HTR-8/SVneo (cell line): ENCODE measurements at places on chromosomes 6 and 20.
A peak's percentile ranks its signal among the peaks of the same experiment; 100 is the strongest.

DNA sequence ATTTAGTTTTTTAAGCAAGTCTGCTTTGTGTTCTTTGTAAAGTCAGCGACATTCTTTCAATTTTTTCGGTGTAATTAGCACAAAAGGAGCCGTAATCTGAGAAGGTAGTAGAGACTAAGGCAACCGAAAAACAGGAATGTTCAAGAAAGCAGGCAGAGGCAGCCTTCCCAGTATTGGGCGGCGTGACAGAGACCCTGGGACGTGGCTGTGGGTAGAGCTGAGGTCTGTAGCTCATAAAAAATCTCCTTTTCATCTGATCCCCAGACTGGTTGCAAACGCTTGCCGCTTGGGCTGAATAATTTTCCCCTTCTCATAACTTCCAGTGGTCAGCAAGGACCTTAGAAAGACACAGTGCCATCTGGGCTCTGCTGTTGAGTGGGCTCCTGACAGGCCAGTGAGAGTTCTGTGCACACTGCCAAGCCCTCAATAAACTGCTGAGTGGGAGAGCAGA, 30.8 kb downstream of the GNAS start:
- DNase-seq: no peak

DNA sequence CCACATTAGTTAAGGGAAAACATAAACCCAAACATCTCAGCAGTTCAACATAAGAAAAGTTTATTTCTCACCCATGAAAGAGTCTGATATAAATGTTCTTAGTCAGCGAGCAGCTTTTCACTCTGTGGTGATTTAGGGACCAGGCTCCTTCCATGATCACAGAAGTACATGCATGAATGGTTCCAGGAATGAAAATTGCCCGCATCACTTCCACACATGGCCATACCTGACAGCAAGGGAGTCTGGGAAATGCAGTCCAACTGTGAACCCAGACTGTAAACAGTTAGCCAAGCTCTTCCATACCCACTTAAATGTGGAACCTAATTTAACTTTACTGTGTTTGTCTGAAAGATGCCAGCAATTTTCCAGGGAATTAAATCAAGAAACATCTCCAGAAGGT, 353.9 kb downstream of the HACE1 start:
- no peak for DNase-seq

DNA sequence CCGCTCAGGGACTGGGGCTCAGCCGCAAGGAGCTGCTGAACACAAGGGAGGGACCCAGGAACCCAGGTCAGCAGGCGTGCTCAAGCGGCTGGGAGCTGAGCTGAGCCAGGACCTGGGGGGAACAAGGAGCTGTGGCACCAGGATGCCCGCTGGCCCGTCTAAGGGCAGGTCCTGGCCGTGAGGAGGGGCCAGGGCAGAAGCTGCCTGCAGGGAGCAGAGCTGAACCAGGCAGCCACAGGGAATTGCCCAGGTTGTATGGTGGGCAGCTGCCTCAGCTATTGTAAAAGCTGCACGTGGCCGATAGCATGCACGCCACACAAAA, 133.3 kb downstream of the AGPAT4 start:
- no peak for DNase-seq

DNA sequence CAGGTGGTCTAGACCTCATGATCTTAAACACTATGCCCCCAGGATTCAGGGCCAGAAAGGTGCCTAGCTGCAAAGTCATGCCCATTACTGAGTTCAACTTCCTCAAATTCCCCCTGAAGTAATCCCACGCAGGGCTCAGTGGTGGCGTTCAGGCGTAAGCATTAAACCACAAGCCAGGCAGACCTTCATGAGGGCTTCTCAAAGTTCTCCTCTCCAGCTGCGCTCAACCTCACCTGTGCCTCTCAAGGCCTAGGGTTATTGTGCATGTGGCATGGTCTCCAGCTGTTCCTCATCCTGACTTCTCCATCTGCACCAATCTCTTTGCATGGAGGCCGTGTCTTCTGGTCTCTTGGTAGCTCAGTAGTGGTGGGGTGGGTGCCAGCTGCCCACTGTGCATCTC, 113.6 kb downstream of the TSHZ2 start:
- DNase-seq: no peak

DNA sequence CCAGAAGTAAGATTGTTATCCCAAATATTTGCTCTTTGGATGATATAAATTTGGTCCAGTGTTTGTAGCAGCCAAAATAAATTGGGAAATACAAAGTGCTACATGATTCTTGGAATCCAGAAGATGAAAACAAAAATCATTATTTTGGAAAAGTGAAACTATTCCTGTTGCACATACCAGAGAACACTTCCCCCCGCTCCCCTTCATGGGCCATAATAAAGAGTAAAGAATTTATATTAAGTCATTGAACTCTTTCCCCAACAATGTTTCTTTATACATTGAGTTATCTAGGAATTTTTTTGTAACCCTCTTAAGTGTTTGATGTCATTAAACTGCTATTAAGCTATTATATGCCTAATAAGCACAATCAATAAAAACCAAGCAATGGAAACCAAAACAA, 490.4 kb upstream of the HS3ST5 start:
- no peak for DNase-seq

GRCh38 chr6:91669154-91669870, 1082.4 kb upstream of the MAP3K7 start:
- no peak for DNase-seq

DNA sequence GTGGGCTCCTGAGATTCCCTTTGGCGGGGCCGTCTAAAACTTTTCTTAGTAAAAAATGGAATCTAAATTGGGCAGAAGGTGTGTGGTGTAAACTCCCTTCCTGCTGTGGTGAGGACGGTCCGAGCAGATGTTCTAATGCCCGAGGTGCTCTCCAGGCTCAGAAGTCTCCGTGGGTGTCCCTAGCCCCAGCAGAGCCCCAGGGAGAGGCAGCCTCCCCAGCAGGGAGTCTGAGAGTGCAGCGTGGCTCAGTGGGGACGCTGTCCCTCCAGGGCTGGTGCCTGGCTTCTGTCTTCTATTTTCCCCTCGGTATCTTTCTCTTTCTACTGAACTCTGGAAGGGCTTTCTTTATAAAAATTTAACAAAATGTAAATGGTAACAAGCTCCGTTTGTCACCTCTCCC, 208.2 kb downstream of the SMOC2 start:
- DNase-seq: no peak

DNA sequence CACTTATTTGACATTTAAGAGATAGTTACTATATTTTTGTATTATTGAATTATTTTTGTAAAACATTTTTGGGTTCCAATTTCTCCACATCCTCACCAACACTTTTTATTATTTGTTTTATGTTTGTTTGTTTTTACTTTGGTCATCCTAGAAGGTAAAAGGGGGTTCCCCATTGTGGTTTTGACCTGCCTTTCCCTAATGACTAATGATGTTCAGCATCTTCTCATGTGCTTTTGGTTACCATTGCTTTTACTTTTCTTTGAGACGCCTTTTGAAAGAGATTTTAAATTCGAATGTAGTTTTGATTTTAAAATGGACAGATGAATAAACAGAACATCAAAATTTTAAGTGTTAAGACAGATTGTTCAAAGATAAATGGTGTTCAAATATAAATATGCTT, 46.9 kb downstream of the AK9 start:
- no peak for DNase-seq

GRCh38 chr6:35214869-35215664, 1.3 kb downstream of the SCUBE3 start:
- no peak for DNase-seq

- no peak for DNase-seq
Measured at GRCh38 chr20:51769976-51770615, 1.9 kb upstream of the ATP9A start.

DNA sequence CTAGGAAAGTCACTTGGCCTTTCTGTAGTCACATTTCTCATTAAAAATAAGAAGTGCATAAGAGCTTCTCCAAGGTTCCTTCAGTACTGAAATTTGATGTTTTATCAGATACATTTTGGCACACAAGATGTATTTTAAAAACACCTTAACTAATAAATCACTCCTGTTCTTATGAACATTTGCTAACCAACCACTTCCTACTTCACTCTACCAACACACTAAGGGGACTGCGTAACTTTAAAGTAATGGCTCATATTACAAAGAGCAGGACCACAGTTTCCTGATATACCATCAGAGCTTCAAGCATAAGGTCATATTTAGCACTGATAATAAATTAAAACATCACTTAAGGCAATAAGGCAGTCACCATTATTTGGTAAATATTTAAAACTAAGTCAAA, 104.4 kb downstream of the RALGAPA2 start:
- no peak for DNase-seq

- no peak for DNase-seq
Measured at GRCh38 chr20:24764794-24765202, 184.3 kb upstream of the CST7 start.

GRCh38 chr6:33695451-33695887, 16.0 kb downstream of the UQCC2 start:
- DNase-seq: no peak

DNA sequence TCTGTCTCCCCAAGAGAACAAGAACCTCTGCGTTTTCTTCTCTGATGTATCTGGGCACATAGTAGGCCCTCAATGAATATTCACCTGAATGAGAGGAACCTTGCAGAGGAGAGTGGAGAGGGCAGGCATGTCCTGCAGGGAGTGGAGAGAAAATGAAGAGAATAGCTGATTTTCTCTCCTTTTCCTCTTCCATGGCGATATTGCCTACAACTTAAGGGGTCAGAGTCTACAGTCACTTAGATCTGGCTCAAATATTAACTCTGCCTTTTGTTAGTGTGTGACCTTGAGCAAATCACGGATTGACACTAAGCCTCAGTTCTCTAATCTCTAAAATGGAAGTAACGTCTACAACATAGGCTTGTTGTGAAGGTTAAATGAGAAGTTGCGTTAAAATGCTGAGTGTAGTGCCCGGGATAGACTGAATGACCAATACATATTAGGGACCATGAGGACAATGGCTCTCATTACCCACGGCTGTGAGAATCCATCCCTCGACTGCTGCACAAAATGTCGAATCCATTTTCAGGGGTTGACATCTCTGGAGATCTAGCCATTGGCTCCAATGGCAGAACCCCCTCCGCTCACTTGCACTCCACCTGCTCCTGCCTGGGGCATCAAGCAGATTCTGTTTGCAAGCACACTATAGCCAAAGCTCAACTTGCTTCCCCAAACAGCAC, 14.8 kb downstream of the CD83 start:
- no peak for DNase-seq

DNA sequence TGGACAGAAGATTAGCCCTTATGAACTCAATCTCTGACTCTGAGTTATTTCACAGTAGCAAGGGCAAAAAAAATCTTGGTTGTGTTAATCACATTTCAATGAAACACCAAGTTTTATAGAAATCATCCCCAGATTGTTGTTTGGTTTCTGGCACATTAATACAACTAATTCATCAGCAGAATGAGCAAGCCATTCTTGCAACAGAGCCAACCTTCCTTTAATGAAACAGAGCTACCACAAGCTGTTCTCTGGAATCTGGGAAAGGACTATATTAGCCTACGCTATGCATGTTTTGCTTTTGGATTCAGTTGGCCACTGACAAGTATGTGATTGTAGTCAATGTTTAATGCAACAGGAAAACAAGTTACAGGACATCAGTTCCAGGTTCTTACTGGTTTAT, 13.8 kb upstream of the POPDC3 start:
- no peak for DNase-seq

- DNase-seq: no peak
Measured at GRCh38 chr6:35178012-35178411, 35.7 kb upstream of the SCUBE3 start.

- no peak for DNase-seq
Measured at GRCh38 chr20:20933142-20933958, 172.8 kb downstream of the LINC00237 start.

DNA sequence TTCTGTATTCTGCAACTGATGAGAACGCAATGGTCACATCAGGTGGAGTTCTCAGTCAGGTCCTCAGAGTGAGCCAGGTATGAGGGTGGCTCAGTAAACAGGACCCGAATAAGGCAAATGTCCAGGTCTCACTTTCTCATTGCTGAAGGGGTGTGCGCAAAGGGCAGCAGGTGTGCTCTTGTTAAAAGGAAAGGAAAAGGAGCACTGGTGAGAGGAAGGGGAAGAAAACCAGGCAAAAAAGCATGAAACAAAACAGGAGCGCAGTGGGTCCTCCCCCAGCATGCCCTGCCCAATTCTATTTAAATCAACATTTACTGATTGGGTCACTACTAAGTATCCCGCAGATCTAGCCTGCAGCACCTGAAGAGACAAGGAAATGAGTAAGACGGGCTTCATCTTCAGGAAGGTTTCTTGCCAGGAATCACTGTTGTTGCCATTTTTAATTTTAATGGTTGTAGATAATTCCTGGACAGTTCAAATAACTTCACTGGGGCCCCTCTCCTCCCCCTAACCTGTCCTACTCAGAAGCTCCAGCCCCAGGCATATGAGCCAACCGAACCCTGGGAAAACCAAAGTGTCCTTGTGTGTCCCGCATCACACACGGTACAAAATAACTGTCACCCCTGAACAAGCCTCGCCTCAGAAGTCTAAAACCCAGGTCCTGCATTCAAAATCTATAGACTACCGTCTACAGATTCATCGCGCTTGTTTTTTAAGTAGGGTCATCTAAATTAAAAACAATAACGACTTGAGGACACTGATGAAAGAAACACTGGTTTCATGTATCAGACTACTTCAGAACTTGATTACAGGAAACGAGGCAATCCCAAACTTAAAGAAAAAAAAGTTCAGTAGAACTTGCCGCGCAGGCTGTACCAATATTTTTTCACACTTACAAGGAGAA, 980 bp downstream of the MBOAT1 start:
- DNase-seq: peak; percentile 27

DNA sequence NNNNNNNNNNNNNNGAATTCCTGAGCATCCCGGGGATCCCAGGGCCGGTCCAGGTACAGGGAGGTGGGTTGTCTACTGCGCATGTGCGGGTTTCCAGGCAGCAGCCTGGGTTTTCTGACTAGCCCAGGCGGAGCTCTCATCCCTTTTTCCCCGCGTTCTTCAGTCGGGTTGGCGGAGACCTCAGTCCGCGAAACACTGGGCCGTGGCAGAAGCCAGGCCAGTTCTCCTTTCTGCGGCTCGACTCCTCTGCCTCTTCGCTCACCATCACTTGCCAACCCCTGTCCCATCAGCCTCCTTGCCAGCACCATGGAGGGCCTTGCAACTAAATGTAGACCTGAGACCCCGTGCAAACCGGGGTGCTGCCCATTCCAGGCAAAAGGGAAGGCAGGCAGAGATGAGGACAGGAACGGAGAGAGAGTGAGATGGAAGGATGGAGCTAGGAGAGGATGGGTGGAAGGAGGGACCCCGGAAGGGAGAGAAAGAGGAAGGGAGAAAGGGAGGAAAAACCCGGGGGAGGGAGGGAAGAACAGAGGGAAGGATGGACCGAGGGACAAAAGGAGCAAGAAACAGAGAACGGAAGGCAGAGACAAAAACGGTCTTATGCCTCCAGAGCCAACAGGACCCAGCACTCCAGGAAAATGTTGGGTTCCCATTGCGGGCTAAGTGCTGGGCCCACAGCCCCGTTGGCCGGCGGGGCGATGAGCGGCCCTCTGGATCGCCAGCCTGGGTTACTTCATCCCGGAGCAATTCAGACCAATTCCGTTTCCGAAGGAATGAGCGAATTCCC, 445.4 kb upstream of the DEFB115 start:
- DNase-seq: no peak

- peak; percentile 67 for DNase-seq
Measured at GRCh38 chr6:111657146-111657545, 51.5 kb upstream of the TRAF3IP2 start.
